ENCODE measurements at places on chromosomes 1 and 21. TPM values are rescaled to one million over a fixed set of nuclear protein-coding genes. Genes with fewer than 3 reads are reported as not detected.

MRPL24 gene
- total RNA-seq: 42.8 TPM

OPRD1 gene
- total RNA-seq: not detected

RAD54L gene
- total RNA-seq: 9.7 TPM

CELF3 gene
- total RNA-seq: not detected

OPN3 gene
- 2.6 TPM for total RNA-seq

SPRR1A gene
- not detected for total RNA-seq

SPATA45 gene
- not detected for total RNA-seq

LORICRIN gene
- total RNA-seq: not detected

CFHR3 gene
- total RNA-seq: not detected

TSNAX gene
- total RNA-seq: 28.9 TPM

ARHGEF16 gene
- not detected for total RNA-seq

BTF3L4 gene
- 28.4 TPM for total RNA-seq

SPRR2A gene
- total RNA-seq: not detected

FAM20B gene
- 41.5 TPM for total RNA-seq

SIK1 gene
- total RNA-seq: 4.4 TPM

RYR2 gene
- 0.25 TPM for total RNA-seq

GABRD gene
- total RNA-seq: not detected
